ENCODE measurements at places on chromosomes 6 and 20.

- DNase-seq, result no peak
Observed at GRCh38 chr20:13676682-13677081, 38.0 kb upstream of the TASP1 start.

DNA sequence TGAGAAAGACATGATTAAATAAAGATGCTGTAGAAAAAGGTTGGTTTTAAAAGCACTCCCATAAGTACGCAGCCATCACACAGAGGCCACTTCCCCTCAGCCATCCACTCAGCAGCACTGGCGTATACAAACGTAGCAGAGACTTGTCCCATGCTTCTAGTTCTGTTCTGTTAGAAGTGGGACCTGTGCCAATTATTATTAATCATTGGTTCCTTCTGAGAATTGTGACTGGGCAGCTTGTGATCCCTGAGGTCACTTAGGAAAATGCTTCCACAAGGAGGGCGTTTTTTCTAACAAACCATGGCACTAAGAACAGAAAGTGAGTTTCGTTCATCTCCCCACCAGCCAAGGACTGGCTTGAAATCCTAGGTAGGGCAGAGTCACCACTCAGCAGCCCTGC, 53.9 kb downstream of the FAM120B start:
- no peak for DNase-seq

DNA sequence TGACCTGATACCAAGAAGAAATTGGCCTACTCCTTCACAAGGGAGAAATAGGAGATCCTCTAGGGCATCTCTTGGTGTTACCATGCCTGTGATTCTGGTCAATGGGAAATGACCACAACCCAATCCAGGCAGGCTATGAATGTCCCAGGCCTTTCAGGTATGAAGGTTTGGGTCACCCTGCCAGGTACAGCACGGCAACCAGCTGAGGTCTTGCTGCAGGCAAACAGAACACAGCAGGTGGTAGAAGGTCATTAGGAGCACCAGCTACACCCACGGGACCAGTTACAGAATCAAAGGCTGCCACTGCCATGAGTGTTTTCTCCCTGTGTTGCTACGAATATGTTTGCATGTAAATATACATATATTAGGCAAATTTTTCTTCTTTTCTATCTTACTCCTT, 202.3 kb downstream of the ERMARD start:
- DNase-seq, result no peak

GRCh38 chr6:13190376-13190775, 138.0 kb downstream of the TBC1D7 start:
- DNase-seq, result no peak

Data from WTC11 (cell line).